ENCODE measurements at places on chromosomes 2 and 18.

GRCh38 chr2:53510401-53510800 is 257.2 kb upstream of the CHAC2 start:
- no peak for DNase-seq

GRCh38 chr18:56711708-56712445 is 60.7 kb downstream of the WDR7 start:
- no peak for DNase-seq

DNA sequence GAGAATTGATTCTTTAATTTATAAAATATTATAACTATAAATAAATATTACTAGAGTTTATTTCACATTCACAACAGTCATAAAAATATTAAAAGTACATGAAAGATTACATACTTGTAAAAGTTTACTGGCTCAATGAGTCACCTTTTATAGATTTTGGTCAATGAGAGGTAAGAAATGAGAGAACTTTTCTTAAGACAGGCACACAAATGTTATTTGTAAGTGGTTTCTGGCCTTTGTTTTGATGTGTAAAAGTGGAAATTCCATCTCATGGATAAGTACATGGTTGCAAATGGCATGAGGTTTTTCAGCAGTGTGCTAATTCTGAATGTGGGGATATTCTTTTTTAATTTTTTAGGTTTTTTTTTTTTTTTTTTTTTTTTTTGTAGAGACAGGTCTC is 63.8 kb downstream of the TTC27 start:
- no peak for DNase-seq

GRCh38 chr18:72868585-72869225 is 918 bp upstream of the NETO1 start:
- no peak for DNase-seq
